ENCODE measurements at places on chromosomes 13 and 19. TPM values are rescaled to one million over a fixed set of nuclear protein-coding genes. Genes with fewer than 3 reads are reported as not detected.

NKG7 gene
- 1.8 TPM for total RNA-seq

KCNC3 gene
- 2.6 TPM for total RNA-seq

SIGLEC11 gene
- total RNA-seq, result 0.55 TPM

MAST1 gene
- not detected for total RNA-seq

ZNF579 gene
- 11.5 TPM for total RNA-seq

DAND5 gene
- total RNA-seq, result 12.7 TPM

DCT gene
- 0.16 TPM for total RNA-seq

CSNK1G2 gene
- 24.5 TPM for total RNA-seq

ITGBL1 gene
- 2.2 TPM for total RNA-seq

CCNA1 gene
- total RNA-seq, result not detected

CGB2 gene
- total RNA-seq, result not detected

ZNF681 gene
- 0.25 TPM for total RNA-seq

ADPRHL1 gene
- total RNA-seq, result 484 TPM

BRSK1 gene
- 3.0 TPM for total RNA-seq

MUC16 gene
- not detected for total RNA-seq

SLITRK6 gene
- total RNA-seq, result 0.93 TPM

JAK3 gene
- 1.7 TPM for total RNA-seq

PDE4C gene
- total RNA-seq, result 2.4 TPM

CYP2S1 gene
- 0.44 TPM for total RNA-seq

WDR62 gene
- 17.7 TPM for total RNA-seq

C19orf38 gene
- total RNA-seq, result 0.47 TPM

CCDC8 gene
- total RNA-seq, result 30.8 TPM

PEAK3 gene
- 0.77 TPM for total RNA-seq

SLC17A7 gene
- total RNA-seq, result 0.99 TPM

ARID3A gene
- 4.8 TPM for total RNA-seq

MTMR6 gene
- total RNA-seq, result 17.4 TPM

RGCC gene
- total RNA-seq, result 45.8 TPM

ALOX5AP gene
- 7.2 TPM for total RNA-seq

CGB5 gene
- not detected for total RNA-seq

KIR3DL1 gene
- total RNA-seq, result not detected

SIX5 gene
- 21.8 TPM for total RNA-seq

TYK2 gene
- total RNA-seq, result 55.1 TPM

SPHK2 gene
- total RNA-seq, result 8.0 TPM

PLEKHA4 gene
- 24.7 TPM for total RNA-seq

KL gene
- 1.2 TPM for total RNA-seq

VSTM1 gene
- not detected for total RNA-seq

ZNF112 gene
- total RNA-seq, result 3.5 TPM

ERICH4 gene
- not detected for total RNA-seq

NLRP11 gene
- not detected for total RNA-seq

CXCL17 gene
- not detected for total RNA-seq

IZUMO4 gene
- 2.8 TPM for total RNA-seq

C19orf33 gene
- total RNA-seq, result 1.6 TPM

CABP5 gene
- total RNA-seq, result not detected

IFNL1 gene
- not detected for total RNA-seq

SLC25A23 gene
- total RNA-seq, result 116 TPM

STOML3 gene
- total RNA-seq, result not detected

KLF1 gene
- not detected for total RNA-seq

Measured in left ventricle myocardium inferior (tissue), 1 donor.